ENCODE measurements at places on chromosomes 5 and 9.
A peak's percentile ranks its signal among the peaks of the same experiment; 100 is the strongest.

GRCh38 chr5:76145945-76146344, 62.8 kb downstream of the SV2C start:
- no peak for DNase-seq

DNA sequence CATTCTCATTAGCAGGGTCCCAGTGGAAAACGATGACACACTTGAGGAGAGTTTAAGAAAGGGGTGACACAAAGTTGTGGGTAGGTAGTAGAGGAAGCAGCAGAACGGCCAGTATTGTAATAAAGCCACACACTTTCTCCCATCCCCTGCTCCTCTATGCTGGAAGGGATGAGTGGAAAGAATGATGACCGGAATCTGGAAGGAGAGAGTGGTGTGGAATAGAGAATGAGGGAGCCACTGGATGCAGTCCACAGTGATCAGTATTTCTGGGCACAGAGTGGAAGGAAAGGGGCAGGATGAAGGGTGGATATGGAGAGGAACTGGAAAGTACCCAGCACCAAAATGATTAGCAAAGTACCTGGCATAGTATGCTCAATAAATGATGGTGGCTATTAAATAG, 133.8 kb upstream of the DAB2 start:
- no peak for DNase-seq

- DNase-seq = no peak
Measured at GRCh38 chr9:136054798-136055714, 40.0 kb downstream of the NACC2 start.

DNA sequence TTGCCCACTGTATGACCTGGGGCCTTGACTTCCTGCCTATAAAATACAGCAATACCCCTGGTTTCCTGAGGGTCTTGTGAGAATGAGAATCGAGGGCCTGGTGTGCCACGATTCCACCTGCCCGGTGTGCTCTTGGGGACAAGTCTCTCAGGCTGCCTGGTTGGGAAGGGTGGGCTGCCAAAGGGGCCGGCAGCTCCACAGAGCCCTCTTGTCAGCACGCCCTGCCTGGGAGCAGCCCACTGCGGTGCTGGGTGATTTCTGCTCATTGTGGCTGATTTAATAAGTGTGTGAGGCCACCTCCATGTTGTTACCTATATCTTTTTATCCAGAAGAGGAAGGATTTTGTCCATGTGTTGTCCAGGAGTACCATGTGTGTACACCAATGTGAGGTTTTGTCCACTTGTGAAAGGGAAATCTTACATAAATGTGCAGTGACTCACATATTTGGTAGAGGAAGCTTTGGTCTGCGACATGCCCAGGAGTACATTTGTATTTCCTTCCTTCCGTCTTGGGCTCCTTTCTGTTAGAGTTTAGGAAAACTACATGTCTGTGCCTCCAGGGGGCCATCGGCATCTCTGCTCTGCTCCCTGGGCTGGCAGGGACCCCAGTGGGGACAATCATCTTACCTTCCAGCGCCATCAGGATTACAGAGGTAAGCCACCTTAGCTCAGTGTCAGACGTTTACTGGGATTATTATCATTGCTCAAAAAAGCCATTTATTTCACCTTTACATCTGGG, 108.6 kb downstream of the PHF2 start:
- DNase-seq = no peak

DNA sequence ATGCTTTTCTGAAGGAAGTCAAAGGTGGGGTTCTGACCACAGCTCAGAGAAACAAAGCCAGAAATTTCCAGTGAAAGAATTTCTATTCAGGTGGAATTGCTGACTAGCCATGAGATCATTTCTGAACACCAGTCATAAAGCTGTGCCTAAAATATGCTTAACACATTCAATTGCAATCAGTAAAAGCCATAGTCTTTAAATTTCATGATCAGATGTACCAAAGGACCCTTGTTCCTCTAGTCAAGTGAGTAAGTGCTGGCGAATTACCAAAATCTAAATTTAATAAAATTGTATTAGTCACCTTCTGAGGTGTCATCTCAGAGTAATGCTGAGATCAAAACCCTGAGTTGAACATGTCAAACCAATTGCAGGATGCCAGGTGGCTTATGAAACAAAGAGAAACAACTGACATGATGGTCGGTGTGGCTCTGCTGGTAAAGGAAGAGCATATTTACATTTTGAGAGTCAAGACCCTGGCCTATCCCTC, 334.2 kb upstream of the CCNH start:
- no peak for DNase-seq

DNA sequence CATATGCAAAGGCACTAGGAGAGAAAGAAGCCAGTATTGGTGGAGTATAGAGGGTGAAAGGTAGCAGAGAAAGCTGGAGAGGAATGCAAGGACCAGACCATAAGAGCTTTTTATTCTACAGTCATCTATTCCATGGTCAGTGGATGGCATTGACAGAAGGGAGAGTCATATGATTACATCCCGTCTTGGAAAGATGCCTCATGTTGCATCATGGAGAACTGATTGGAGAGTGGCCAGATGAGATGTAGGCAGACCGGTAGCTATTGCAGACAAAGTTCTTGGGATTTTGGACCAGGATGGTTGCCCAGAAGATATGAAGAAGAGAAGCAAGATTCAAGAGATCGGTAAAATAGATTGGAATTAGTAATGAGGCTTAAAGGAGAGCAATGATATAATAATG, 260.7 kb downstream of the CHSY3 start:
- no peak for DNase-seq

DNA sequence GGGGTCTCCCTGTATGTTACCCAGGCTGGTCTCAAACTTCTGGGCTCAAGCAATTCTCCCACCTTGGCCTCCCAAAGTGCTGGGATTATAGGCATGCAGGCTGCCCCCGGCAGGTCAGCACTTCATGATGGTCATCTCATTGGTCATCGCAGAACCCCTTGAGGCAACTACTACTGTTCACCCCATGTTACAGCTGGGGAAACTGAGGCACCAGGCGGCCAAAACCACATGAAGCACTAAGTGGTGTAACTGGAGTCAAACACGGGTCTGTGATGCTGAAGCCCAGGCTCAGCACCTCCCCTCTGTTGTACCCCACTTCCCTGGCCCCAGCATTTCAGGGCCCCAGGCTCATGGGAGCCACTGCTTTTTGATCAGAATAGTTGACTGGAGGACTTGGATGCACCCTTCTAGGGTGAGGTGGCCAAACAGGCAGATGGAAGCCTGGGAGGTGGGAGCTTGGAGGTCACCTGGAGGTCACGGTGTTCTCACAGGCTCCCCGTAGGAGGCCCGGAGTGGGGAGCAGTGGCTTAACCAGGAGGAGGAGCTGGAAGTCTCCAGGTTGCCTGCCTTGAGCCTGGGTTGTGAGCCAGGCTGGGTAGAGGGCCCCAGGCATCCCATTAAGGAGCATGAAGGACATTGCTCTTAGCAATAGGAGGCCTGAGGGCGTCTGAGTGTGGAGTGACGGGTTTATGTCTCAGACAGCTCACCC, 57.3 kb upstream of the RPL26L1 start:
- no peak for DNase-seq

DNA sequence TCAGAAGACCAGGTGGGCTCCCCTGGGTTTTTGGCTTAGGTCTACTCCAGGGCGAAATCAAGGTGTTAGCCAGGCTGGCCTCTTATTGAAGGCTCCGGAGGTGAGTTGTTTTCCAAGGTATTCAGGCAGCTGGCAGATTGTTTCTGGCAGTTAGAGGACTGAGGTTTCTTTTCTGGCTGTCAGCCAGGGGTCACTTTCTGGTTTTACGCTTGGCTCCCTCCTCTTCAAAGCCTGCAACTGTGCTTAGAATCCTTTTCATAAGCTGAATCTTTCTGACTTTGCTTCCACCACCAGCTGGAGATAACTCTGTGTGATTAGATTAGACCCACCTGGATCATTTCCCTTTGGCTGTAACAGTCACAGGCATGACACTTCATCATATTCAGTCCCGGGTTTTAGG, 24.6 kb downstream of the RFK start:
- DNase-seq = no peak

DNA sequence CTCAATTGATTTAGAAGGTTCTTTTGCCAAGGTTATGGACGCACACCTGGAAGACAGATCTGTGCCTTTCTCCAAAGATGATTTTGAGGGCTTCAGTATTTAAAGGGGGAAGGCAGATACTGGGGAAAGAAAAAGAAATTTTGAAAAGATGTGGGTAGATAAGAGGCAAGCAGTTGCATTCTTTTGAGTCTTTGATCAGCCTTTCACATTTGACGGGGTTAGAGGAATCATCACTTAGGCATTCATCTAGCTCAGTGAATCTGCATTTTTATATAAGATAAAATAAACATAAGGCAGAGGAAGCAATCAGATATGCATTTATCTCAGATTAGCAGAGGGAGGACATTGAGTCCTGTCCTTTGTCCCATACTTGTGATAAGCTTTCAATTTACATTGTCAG, 243.4 kb upstream of the RAI14 start:
- DNase-seq = peak; percentile 70

GRCh38 chr5:140239939-140240700, 62.8 kb downstream of the PFDN1 start:
- no peak for DNase-seq

DNA sequence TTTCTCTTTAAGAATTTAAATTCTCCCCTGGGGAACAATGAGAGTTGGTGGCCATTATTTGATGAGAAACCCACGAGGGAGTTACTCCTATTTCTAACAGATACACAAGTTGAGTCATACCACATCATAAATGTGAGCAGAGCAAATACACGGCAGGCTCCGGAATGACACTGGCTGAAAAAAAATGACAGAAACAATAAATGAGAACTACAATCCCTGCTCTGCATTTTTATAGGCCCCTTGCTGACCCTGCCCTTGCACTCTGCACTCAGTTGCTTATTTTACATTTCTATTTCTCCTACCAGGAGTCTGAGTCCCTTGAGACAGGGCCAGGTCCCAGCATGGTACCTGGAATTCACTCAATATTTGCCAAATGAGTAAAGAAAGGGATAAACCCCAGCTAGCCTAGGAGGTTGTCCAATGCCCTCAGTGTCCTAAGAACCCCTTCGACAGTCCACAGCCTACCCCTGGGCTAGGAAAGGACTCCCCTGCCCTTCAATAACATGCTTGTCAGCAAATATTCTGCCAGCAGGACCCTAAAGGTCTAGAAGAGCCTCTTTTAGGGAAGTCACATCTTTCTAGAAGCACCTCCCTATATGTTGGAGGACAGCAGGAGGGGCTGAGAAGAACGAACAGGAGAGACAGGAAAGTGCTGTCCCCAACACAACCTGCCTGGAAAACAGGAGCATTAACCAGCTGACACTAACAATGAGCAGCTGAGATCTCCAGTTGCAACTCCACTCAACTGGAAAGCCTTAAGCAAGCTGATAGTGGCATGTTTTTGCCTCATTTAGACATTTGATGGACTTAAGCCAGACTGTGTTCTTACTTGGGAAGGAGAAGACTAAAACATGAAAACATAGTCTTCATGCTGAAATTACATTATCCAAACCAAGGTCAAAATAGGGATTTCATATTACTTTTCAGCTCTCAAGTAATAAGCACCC, 191.2 kb downstream of the ACTL7B start:
- DNase-seq = no peak

DNA sequence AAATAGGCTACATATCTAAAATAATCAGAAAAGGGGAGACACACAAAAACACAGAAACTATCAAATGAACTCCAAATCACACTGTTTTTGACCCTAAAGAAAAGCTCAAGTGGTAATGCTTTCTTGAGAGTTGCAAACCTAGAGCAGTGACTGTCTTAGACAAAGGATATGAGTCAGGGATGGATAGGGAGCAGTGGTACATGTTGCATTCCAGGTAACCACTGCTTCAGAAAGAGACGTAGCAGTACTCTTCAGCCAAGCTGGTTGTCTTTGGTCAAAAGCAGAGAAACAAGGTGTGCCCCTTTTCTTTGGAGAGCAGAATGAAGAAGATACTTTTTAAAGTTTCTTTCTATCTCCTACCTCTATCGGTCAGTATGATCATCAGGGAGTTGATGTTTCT, 1003.6 kb downstream of the CDH9 start:
- no peak for DNase-seq

DNA sequence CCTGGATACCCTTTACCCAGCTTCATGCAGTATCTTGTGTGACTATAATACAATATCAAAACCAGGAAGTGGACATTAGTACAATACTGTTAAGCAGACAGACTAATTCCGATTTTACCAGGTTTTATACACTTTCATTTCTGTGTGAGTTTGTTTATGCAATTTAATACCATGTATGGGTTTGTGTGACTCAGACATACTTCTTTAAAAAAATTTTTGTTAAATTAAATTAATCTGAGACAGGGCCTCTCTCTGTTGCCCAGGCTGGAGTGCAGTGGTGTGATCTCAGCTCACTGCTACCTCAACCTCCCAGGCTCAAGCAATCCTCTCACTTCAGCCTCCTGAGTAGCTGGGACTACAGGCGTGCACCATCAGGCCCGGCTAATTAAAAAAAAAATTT, 156.8 kb downstream of the GAPVD1 start:
- DNase-seq = no peak

- no peak for DNase-seq
Measured at GRCh38 chr5:100165309-100165708, 369.9 kb upstream of the FAM174A start.

GRCh38 chr5:64315778-64316177, 150.1 kb downstream of the RNF180 start:
- DNase-seq = no peak

DNA sequence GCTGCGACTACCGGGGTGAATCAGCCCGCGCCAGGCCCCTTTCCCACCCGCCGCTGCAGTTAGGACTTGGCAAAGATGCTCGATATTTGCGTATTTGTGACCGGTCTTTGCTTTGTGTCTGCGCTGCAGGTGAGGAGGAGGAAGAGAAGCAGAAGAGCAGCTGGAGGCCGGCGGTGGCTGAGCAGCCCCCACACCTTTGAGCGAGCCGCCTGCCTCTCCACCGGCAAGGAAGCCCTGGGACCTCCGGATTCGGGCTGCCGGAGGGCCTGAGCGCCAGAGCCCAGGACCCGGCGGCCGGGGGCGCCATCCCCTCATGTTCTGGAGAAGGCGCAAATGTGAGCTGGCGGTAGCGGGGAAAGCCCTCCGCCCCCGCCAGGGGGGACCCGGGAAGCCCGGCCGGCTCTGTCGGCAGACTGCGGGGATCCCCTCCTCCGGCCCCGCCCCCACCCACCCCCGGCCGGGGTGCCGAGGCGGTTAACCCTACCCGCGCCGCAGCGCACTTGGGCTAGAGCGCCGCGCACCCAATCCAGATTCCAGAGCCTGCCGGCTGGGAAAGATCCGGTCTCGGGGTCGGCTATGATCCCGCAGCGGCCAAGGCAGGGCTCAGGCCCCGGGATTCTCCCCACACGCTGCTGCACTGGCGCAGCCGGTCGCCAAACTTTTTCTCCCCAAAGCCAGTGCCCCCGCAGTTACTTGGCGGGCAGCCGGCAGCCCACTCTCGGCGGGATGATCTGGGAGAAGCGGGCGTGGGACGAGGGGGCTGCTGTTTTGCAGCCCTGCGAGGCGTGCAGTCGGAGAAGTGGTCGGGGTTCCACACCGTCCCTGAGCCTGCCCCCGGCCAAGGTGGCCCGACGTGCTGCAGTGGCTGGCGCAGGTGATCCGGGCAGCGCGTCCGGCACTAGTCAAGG, 800 bp upstream of the KCNN2 start:
- DNase-seq = no peak

DNA sequence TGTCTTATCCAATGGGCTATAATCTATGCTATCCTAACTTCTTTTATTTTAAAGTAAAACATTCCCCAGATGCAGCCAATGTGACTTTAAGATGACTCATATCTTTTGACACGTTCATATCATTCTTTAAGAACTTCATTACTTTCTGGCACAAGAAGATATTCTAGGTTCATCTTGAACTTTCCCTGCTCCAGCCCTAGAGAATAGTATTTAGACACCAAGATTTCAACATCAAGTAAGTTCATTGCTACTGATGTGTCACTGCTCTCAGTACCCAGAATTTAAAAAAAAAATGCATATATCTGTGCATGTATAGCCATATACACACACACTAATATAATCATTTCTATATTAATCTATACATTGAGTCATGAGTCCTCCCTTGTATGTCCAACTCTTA, 175.2 kb downstream of the SAXO1 start:
- peak; percentile 3 for DNase-seq

Measured in HS-27A (cell line).